ENCODE measurements at places on chromosomes 13 and 19.

DNA sequence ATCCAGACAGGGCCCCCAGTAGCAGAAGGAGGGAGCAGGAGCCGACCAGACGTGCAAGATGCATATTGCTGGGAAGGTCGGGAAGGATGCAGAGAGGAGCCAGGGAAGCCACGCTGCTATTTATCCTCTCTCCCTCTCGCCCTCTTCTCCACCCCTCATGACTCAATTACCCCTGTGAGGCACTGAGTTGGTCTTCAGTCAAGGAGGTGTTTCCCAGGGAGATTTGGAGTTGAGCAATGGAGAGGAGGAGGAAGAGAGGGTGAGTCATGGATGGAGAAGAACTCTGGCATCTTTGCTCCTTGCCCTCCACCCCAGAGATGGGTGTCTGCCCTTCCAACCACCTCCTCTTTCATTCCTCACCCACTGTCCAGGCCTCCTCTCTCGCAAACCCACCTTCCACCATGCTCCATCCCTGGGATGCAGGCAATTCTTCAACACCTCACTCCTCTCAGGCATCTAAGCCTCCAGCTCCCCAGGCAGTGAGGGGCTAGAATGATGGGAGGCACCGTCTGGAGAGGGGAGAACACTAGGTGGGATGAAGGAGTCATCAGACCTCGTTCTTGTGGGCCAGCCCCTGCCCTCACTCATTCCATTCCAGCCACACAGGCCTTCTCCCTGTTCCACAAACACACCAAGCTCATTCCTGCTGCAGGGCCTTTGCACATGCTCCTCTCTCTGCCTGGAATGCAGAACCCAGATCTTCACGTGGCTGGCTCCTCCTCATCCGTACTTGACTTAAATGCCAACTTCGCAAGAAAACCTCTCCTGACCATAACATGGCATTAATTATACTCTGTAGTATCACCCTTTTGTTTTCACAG is at the start of gene SBSN:
Gene SBSN (minus strand): TSS at position 94 of the 821 bp plus-strand sequence. CDS start 30 bp downstream, at position 64.
- no peak for DNase-seq

GRCh38 chr19:42313096-42313839 is at the start of gene TMEM145:
Gene TMEM145, plus strand, starts transcription at chr19:42313309. Its CDS starts 68 bp downstream, at chr19:42313377.
- DNase-seq = peak; percentile 54

DNA sequence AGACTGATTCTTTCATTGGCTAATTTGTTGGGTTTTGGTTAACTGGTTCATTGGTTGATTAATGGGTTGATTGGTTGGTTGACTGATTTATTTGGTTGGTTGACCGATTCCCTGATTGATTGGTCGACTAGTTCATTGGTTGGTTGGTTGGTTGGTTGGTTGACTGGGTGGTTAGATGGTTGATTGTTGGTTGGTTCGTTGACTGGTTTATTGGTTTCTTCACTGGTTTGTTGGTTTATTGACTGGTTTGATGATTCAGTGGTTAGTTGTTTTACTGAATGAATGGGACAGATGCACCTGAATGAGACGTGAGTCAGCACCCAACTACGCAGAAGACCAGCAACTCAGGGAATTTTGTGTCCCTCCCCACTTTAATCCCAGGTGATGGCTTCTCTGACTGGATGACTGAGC is 2.7 kb upstream of the NUP62 start:
- DNase-seq = no peak

- no peak for DNase-seq
Measured at GRCh38 chr13:28558567-28558966, 63.6 kb upstream of the FLT1 start.

DNA sequence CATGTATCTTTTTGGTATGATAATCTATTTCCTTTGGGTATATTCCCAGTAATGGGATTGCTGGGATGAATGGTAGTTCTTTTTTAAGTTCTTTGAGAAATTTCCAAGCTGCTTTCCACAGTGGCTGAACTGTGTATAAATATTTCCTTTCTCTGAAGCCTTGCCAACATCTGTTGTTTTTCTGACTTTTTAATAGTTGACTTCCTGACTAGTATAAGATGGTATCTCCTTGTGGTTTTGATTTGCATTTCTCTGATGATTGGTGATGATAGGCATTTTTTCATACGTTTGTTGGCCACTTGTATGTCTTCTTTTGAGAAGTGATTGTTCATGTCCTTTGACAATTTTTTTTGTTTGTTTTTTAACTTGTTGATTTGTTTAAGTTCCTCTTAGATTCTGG is 61.6 kb upstream of the PCDH17 start:
- no peak for DNase-seq

DNA sequence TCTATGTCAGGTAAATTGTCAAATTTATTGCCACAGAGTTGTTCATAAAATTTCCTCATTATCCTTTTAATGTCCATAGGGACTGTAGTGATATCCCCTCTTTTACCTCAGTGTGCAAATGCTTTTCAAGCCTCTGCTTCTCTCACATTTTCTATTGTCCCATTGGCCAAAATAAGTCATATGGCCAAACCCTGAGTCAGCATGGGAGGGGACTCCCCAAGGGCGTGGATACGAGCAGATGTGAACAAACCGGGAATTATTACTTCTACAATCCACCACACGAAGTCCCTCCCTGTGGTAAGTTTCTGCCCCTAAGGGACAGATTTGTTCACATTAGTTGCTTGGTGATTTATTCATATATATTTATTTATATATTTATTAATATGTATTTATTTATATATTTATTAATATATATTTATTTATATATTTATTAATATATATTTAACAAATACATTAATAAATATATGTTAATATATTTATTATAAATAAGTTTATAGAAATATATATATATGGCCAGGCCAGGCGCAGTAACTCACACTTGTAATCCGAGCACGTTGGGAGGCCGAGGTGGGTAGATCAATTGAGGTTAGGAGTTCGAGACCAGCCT is 20.1 kb upstream of the CAMSAP3 start:
- no peak for DNase-seq

GRCh38 chr13:46667687-46668281 is 114.8 kb downstream of the LRCH1 start:
- no peak for DNase-seq

GRCh38 chr13:23377579-23377978 is 55.9 kb downstream of the SACS start:
- no peak for DNase-seq

DNA sequence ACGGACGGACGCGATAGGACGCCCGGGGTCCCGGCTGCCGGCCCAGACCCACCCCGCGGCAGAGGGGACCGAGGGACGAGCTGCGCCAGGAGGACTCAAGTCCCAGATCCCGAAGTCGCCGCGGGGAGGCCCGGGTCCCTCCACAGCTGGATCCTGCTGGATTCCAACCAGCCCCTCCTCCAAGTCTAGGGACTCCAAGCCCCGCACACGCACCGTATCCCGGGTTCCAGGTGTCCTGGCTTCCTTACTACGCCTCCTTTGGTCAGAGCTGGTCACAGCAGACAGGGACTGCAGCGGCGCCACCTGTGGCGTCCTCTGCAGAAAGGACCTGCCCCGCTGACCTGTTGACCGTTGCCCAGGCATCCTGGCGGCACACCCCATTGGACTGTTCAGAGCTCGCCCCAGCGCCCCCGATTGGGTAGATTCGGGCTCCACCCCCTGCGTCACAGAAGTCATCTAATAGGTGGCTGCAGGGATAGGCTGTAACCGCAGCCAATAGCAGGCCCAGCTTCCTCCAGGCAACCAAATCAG is 29.0 kb upstream of the ZNF709 start:
- DNase-seq = no peak

- no peak for DNase-seq
Measured at GRCh38 chr13:94369972-94370436, 109.5 kb downstream of the DCT start.

- no peak for DNase-seq
Measured at GRCh38 chr19:11373166-11373884, 1.1 kb upstream of the SWSAP1 start.

- DNase-seq = no peak
Measured at GRCh38 chr13:59931621-59932020, 232.1 kb downstream of the DIAPH3 start.

DNA sequence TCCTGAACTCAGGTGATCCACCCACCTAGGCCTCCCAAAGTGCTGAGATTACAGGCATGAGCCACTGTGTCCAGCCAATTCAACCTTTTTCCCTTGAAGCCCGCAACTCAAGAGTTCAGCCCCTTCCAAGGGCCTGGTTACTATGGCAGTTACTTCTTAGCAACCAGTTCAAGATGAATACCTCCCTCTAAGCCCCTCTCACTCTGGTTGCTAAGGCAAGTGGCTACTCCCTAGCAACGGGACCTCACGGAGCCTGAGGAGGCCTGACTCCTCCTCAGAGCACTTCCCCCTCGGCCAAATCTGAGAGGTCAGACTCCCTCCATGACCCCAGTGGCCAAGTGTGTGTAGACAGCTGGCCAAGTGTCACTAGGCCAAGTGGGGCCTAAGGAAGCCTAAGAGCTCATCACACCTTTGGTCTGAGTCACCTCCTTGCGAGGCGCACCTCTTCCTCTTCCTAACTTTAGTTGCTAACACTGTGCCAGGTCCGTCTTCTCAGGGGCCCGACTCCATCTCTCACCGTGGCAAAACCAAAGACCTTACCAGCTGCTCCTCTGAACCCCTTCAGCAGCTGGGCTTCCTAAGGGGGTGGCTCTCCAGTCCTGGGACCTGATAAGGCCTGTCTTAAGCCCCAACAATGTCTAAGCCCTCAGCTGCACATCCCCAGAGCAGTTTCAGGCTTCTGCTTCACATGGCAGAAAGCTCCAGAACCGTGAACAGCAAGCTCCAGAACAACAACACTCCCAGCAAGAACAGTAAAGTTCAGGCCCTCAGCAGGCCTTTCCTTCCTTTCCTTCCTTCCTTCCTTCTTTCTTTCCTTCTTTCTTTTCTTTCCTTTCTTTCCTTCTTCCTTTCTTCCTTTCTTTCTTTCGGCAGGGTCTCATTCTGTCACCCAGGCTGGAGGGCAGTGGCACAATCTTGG is 9.6 kb downstream of the CD37 start:
- no peak for DNase-seq

- DNase-seq = no peak
Measured at GRCh38 chr19:15037586-15037985, 11.7 kb upstream of the CASP14 start.

GRCh38 chr13:73520566-73521289 is 461.9 kb downstream of the KLF5 start:
- DNase-seq = no peak

- DNase-seq = no peak
Measured at GRCh38 chr13:37348916-37349643, 243.6 kb upstream of the CSNK1A1L start.

- DNase-seq = no peak
Measured at GRCh38 chr19:51091895-51092873, 9.5 kb upstream of the KLK14 start.

DNA sequence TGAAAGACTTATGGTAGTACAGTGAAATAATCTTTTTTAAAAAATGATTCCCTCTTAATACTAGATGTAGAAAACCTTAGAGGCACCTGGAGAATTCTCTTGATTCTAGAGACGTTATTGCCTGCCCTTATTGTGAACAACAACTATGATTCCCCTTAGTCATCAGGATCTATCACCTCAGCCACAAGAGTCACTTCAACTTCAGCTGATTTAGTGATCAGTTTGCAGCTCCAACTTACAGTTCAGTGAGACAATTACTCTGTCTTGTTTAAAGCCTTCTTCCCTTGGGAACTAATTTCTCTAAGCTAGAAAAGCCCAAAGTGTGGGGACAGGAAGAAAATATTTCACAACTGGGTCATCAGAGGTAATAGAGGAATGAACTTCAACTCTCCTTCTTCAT is 254.3 kb upstream of the SLITRK1 start:
- no peak for DNase-seq

Measured in GM18507 (cell line).